ENCODE measurements at places on chromosomes 13 and 19. TPM values are rescaled to one million over a fixed set of nuclear protein-coding genes. Genes with fewer than 3 reads are reported as not detected.

GRCh38 chr13:45849408-45849807 is 2.1 kb downstream of the SIAH3 start:
- no peak overlapping the region for H3K4me3 ChIP-seq
- H3K4me1 ChIP-seq, result peaks cover 40% of the 10 kb centered on the region
- no peak overlapping the region for H3K27ac ChIP-seq
- peaks cover 49% of the 10 kb centered on the region for H3K27me3 ChIP-seq
- H3K36me3 ChIP-seq, result peaks cover 4% of the 10 kb centered on the region

Gene POLR1G
- total RNA-seq, result 12.2 TPM

Gene ZNF534
- total RNA-seq, result not detected

Gene DCT
- not detected for total RNA-seq

Gene ZIC2
- total RNA-seq, result 0.26 TPM

Data from activated CD8-positive, alpha-beta memory T cell treated with anti-CD3 and anti-CD28 coated beads, Interleukin-2, amount 10 ng/mL, durations not matched to agents 7 days and 5 days (primary cell).